OCI-M1 (cell line): ENCODE measurements at places on chromosomes 3 and 15.
A peak's percentile ranks its signal among the peaks of the same experiment; 100 is the strongest.

- no peak for DNase-seq
These were observed 18.7 kb downstream of the TRPM1 start for GRCh38 chr15:31082771-31083369.

DNA sequence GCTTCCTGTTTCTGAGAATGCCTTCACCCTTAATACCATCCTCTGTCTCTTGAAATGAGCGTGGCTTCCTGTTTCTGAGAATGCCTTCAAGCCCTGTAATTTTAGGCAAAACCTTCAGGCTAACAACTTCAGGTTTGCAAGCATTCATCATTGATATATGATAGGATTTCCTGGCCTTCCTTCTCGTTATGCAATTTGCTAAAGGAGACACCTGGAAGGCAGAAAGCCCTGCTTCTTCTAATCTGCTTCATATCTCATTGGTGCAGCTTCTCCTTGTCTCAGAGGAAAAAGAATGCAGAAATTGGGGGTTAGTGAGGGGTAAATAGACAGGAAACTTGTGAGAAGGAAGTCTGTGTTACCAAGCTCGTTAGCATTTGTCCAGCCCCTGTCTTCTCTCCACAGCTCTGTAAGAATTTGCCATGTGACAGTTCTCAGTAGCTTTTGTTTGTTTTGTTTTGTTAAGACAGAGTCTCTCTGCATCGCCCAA lies 7.3 kb downstream of the ARL6IP5 start:
- peak; percentile 75 for DNase-seq

DNA sequence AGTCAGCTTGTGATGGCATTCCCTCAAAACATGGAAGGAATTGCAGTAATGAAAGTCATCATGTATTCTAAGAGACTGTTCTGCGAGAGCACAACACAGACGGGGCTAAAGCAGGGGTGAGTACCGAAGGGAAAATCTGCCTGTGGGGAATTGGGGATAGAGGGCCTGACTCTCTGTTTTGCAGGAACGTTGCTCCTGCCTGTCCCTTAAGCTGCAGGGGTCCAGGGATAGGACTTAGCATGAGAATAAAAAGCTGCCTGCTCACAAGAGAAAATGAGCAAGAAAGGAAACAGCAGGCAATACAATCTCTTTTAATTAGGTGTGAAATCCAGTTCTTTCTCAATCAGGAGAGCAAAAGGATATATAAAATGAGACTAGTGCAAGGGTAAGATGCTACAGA lies 62.2 kb downstream of the TIGIT start:
- DNase-seq, result no peak

- no peak for DNase-seq
These were observed 59.6 kb downstream of the ABTB1 start for GRCh38 chr3:127732303-127732702.

- peak; percentile 53 for DNase-seq
These were observed 37.3 kb downstream of the ANP32A start for GRCh38 chr15:68783226-68784058.

- DNase-seq, result no peak
These were observed 141.2 kb upstream of the LRIG1 start for GRCh38 chr3:66642019-66642418.
